ENCODE measurements at places on chromosomes 1 and 21.
A peak's percentile ranks its signal among the peaks of the same experiment; 100 is the strongest.

DNA sequence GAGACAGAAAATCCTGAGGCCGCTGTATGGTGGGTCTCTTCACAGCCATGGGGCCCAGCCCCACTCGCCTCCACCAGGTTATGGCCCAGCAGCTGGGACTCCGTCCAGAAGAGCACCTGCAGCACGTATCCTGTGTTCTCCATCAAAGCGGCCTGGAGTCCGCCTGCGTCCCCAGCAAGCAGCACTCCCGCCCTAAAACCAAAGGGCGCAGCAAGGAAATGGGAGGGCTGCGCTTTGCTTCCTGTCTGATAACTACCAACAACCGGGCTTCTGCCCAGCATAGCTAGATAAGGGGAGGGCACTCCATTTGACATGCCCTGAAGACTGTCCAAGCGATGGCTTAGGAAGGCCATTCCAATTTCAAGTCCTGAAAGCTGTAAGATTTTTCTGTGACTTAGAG is 119.9 kb downstream of the KCNJ15 start:
- peak; percentile 59 for DNase-seq

DNA sequence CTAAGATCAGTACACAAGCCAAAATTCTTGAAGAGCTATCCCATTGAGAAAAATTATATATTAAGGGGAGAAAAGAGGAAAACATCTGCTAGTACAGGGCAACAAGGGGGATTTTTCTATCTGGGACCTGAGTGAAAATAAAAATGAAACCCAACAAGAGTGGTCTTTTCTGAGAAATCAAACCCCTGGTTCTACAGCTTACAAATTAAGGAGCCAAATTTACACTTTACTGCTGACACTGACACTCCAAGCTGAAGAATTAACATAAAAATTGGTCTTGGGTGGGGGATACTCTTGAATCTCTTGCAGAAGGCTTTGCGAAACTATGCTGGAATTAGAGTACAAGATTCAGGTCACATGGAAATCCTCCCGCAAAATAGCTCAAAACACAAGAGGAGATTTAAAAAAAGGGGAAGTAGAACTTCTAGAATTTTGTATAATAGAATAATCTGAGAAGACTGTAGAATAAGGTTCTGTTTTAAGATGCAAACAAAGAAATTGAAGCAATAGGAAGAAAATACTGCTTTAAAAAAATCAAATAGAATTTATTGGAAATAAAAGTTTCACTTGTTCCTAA is 32.1 kb upstream of the HSPA13 start:
- DNase-seq = peak; percentile 69

GRCh38 chr1:244022311-244022710 is 28.8 kb upstream of the ZBTB18 start:
- no peak for DNase-seq

GRCh38 chr1:44817771-44818495 is 9.6 kb downstream of the BTBD19 start:
- no peak for DNase-seq

DNA sequence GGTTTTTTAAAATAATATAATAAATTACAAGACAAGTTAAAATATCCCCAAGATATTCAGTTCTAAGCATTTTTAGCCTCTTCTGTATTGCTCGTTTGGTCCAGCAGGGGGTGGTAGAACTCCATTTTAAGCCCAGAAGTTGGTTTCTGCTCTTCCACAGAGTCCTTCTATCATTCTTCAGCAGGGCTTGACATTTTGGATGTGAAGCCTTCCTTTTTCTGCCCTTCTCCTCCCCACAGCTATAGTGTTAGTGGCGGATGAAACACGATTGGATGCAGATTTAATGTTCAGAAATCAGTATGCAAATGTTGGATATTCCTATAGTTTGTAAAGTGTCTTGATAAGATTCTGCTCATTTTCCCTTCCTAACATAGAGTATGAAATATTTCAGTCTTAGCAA is 1.4 kb downstream of the NCAM2 start:
- peak; percentile 84 for DNase-seq

DNA sequence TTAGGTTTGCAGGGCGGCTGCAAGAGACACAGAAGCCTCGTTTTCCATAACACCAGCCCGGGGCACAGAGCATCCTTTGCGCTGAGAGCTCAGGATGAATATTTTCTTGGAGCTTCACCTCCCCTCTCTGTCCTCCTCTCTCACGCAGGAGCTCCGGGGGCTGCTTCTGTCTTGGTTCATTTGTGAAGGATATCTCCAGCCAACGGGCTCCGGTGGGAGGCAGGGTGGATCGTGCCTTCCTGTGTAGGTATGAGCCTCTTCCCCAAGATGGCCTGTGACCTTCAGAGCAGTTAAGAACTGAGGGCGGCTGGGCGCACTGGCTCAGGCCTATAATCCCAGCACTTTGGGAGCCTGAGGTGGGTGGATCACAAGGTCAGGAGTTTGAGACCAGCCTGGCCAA is 319.0 kb upstream of the C1orf174 start:
- DNase-seq = no peak

- no peak for DNase-seq
These were observed 115.6 kb downstream of the GREM2 start for GRCh38 chr1:240496356-240496755.

- peak; percentile 32 for DNase-seq
These were observed 572 bp downstream of the ATP1B1 start for GRCh38 chr1:169106921-169107602.

DNA sequence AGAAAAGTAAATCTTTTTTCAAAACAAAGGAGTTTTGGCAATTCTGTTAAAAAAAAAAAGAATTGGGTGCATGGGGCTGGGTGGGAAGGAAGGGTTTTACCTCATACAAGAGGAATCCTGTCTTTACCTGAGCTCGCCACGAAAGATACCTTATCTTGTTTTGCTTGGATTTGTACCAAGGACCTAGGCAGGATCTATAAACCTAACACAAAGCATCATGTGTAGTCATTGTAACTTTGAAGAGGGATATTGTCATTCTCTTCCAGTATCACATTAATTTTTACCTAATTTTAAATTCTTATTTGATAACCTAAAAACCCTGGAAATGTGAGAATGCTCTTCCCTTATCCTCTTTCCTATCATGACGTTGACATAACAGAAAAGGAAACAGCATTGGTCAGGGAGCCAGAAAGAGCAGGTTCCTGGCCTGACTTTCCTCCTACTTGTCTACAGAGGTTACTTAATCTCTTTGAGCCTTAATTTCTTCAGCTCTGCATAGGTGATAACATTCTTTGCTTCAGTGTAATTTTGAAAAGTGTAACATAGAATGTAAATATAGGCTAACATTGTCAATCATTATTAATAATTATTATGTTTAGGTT is 4.0 kb upstream of the LAMC1 start:
- no peak for DNase-seq

GRCh38 chr1:30933874-30934252 is 25.3 kb upstream of the SDC3 start:
- DNase-seq = no peak

GRCh38 chr21:37335053-37335452 is 31.5 kb upstream of the DYRK1A start:
- DNase-seq = peak; percentile 51

DNA sequence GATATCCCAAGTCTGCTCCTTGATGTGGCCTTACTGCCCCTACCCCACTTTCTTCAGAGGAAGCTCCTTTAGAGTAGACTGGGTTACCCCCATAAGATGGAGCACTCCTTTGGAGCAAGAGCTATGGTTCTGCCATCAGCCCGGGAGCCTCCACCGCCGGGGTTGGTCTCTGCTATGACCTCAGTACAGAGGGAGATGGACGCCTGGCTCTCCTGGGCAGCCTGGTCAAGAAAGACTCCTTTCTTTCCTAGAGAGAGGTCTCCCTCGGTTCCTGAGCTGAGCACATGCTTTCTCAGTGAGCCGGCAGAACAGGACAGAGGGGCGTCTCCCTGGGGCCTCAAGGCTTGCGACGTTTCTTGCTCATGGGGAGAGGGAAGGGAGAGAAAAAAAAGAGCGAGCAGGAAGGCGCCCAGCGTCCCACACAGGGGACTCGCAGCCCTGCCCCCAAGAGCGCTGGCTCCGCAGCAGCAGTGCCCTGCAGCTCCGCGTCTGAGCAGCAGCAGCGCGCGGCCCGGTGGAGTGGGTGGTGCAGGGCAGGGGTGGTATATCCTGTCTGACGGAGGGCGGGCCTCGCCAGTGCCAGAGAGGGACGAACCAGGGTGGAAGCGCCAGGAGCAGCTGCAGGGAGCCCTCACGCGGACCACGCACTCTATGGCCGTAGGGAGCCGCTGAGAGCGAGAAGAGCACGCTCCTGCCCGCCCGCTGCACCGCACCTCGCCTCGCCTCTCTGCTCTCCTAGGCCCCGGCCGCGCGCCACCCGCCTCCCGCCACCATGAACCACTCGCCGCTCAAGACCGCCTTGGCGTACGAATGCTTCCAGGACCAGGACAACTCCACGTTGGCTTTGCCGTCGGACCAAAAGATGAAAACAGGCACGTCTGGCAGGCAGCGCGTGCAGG is at the start of gene PKP1:
TSS of gene PKP1 (plus strand) at position 576 of the 899 bp plus-strand sequence. CDS start at position 773, 197 bp downstream.
- DNase-seq = no peak

- DNase-seq = no peak
These were observed 63.4 kb upstream of the RAB3GAP2 start for GRCh38 chr1:220335668-220336067.

- DNase-seq = peak; percentile 82
These were observed 168.8 kb upstream of the B3GALT2 start for GRCh38 chr1:193355178-193355577.

DNA sequence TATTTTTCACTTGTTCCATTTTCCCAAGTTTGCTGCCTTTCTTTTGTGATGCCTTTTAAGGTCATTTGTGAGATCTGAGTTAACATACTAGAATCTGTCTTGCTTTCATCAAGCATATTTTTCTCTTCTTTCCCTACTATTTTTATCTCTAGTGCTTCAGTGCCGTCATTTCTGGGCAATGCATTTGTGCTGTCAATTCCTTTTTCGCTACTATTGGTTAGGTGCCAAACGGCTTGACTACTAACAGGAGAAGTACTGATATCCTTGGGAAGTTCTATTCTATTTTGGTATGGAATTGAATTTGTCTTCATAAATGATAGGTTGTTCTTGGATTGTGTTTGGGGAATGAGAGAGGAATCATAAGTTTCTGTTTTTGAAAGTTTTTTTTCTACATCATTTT is 42.2 kb downstream of the LRRC53 start:
- DNase-seq = no peak

GRCh38 chr21:17416139-17416538 is 96.7 kb upstream of the CXADR start:
- no peak for DNase-seq

DNA sequence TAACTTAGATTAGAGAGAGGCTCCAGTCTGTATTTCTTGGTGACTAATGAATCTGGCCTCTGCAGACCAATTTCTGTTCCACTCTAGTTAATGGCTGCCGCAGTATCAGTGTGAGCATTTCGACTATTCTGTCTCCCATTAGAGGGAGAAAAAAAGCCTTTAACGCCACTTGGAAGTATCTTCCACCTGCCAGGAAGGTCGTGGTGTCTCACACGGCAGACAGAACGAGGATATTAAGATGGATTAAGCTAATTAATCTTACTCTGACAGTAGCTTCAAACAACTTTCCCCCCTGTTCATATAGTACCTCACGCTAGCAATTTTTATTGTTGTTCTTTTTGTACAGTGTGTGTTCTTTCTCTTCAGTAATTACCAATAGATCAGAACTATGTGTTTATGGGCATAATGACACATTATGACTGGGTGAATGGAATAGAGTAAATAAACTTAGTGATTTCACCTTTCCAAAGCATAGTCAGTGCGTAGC is 153.8 kb downstream of the ADGRL2 start:
- DNase-seq = no peak

- DNase-seq = no peak
These were observed 82.8 kb upstream of the ATP1A1 start for GRCh38 chr1:116290085-116290705.

GRCh38 chr1:235058695-235059094 is 69.9 kb downstream of the TOMM20 start:
- DNase-seq = no peak
